ENCODE measurements at places on chromosomes 2 and 18.

DNA sequence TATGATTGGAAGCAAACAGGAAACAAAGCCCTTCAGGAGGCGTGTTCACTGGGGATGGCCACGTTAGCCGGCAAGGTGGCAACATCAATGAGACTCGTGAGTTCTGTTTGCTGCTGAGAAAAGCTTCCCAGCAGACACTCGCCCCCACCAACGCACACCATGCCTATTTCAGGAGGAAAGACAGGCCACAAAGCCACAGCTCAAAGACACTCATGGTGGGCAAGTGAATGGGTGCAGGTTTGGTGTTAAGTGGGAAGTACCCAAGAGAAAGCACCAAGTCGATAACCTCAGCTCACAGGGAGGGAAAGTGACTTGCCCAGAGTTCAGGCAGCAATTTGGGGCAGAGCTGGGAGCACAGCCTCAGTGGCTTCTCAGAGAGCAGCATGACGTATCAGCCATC, 10.5 kb upstream of the MTERF4 start:
- DNase-seq = peak; percentile 28

DNA sequence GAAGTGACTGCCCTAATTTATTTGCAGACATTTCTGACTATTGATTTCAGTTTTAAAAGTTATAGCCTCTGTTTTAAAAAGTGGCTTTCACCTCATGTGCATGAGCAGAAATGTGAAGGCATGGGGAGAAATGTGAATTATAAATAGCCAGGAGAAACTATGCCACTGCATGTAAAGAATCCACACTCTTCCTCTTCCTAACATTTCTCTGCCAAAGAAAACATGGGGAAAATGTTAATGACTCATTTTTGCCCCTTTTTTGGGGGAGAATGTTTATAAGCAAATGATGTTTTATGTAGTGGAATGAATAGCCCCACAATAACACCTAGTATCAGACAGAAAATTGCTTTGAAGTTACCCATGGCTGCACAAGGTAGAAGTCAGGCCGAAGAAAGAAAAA, 249.0 kb upstream of the TANK start:
- no peak for DNase-seq

- DNase-seq = no peak
These were observed 85.1 kb downstream of the ARL4C start for GRCh38 chr2:234411793-234412192.

DNA sequence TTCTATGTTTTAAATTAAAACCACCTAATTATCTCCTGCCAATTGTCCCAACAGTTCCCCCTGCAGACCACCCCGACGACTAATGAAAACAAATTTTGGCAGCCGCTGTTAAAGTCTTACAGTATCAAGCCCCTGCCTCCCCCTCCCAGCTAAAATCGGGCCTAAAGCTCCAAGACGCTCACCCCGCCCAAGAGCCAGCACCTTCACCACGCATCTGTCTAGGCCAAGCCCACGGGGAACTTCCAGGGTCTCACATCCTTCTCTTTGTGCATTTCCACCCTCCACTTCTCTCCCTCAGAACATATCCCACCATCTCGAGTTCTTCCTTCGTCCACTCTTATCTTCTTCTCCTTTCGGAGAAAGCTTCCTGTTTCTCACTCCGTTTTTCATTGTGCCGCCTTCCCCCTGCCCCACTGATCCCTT, 445 bp downstream of the PRPF40A start:
- peak; percentile 43 for DNase-seq

DNA sequence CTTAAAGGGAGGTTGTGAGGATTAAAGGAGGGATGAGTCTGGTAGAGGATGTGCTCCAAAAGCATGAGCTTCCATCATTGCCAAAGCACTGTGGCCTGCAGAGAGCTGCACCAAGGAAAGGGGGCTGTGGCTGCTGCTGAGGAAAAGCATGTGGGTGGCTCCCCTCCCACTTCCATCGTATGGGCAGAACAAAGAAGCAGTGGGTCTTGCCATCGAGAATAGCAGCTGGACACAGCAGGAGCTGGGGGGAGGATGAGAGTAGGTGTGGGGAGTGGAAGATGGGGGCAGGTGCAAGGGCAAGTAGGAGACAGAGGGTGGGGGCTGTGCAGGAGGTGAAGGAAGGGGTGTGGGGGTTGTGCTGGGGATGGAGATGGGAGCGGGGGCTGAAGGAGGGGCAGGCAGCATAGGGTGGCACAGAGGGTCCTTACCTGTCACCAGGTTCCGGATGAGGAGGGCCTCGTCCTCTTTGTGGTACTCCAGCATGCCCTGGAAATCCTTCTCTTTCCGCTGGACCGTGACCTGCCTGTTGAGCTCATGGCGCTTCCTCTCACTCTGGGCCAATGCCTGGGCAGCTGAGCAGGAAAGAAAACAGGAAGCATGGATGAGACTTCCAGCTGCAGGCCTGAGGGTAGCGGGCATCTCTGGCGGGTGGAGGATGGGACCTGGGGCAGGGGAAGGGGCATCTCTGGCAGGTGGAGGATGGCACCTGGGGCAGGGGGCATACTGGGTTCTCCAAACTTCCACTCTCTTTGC, 33.6 kb upstream of the ACAA2 start:
- no peak for DNase-seq

- no peak for DNase-seq
These were observed 14.3 kb downstream of the PPP3R1 start for GRCh38 chr2:68237976-68238580.

DNA sequence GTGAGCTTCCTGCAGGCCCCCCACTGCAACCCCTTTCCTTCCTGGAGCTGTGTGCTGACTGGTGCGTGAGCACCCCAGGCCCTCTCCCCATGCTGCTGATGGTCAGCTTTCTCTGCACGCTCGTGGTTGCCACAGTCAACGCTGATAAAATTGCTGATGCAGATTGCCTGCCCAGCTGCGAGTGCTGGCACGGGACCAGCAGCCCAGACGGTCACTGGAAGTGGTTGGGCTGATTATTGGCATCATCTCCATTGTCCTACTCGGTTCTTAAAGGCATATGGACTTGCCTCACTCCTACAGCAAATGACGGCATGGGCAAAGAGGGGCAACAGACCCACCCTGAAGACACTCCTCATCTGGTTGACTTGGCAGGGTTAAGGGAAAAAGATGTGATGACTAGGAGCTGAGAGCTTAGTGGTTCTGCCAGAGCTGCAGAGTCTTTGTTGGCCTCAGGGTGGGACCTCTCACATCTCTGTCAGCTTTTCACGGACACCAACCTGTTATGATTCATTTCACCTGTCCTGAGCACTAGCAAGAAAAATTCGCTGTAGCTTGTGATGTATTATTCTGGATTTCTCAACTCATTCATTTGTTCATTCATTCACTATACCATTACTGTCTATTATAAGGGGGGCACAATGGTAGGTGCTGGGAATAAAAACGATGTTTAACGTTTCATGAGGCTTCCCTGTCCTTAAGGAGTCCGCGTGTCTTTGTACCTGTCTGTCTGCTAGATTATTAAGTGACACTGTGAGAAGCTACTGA, 38.4 kb downstream of the PAX8 start:
- no peak for DNase-seq

- no peak for DNase-seq
These were observed 39.3 kb upstream of the GYPC start for GRCh38 chr2:126616606-126617069.

- no peak for DNase-seq
These were observed 933.9 kb downstream of the TRIB2 start for GRCh38 chr2:13650586-13651180.

GRCh38 chr18:59718464-59719157, 21.4 kb upstream of the CCBE1 start:
- no peak for DNase-seq

All from activated CD4-positive, alpha-beta T cell treated with anti-CD3 and anti-CD28 coated beads, Interleukin-10, Interleukin-2, amounts not matched to agents 100 ng/mL and 50 ng/mL, durations not matched to agents 16 hours and 8 hours (primary cell).